ENCODE measurements at places on chromosomes 12 and 14.

GRCh38 chr14:52413729-52414408 lies 99.8 kb downstream of the PTGER2 start:
- peak; percentile 16 for DNase-seq

DNA sequence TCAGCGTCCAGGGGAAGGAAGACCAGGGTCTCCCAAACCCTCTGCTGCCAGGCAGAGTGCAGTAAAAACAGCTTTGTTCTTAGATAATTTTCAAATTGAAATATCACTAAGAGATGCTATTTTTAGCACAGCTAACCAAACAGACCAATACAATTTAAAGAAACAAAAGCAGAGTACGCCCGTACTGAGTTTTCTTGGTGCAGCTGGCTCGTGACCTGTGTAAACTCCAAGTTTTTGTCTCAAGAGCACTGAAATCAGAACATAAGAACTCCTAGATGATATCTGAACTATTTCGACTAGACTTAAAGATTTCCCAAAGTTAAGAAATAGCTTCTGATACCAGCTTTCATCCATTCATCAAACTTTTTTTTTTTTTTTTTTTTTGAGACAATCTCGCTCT lies 10.3 kb downstream of the ARF3 start:
- DNase-seq: no peak

DNA sequence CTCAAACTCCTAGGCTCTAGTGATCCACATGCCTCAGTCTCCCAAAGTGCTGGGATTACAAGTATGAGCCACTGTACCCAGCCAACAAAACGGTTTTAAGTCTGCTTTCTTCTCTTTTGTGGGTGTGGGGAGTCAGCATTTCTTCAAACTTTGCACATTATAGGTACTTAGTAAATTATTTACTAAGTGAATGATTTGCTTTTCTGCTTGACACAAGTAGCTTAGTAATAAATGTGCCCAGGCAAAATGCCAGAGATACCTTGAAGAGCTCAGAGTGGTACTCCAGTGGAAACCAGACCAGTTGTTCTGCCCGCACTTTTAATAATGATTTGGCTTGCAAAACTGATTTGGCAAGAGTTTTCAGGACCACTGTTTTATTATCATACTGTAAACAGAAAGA lies 15.0 kb downstream of the DEPDC4 start:
- DNase-seq: no peak

GRCh38 chr12:40963751-40964150 lies 224.4 kb upstream of the PDZRN4 start:
- no peak for DNase-seq

GRCh38 chr12:110307372-110307771 lies 26.3 kb downstream of the ATP2A2 start:
- DNase-seq: no peak

DNA sequence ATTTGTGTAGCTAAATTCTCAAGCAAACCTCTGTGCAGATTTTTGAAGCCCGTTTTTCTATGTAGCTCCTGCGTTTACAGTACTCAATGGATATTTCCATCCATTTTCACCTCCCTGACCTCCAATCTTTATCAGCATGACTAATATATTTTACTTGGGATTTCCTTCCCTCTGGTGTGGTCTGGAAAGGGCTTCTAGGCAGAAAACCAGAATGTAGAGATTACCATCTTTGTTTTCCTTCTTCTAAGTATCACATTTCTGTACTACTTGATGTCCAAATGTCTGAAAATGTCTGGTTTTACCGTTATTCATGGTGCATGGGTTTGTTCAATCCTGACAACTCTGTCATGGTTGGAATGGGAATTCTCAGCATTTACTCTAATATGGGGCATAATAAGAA lies 907.6 kb upstream of the FLRT2 start:
- DNase-seq: no peak

- no peak for DNase-seq
Observed at GRCh38 chr12:26401874-26402273, 206.5 kb downstream of the SSPN start.

GRCh38 chr14:101980700-101981099 lies 16.3 kb downstream of the DYNC1H1 start:
- DNase-seq: peak; percentile 53

DNA sequence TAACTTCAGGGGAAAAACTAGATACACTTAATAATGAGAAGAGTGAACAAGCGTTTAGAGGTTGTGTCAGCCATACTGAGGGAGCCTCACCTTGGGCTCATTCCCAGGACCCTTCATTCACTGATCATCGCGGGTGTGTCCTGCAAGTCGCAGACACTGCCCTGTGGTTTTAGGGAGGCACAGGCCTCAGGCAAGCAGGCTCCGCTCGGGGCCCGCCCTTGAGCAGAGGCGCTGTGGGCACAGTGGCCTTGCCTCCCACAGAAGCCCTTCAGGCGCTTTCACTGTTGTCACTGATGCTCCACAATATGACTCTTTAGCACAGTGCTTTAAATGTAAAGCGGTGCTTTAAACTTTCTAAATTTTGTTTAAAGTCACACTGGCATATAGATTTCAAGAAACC lies 67.4 kb downstream of the DDX51 start:
- DNase-seq: no peak

DNA sequence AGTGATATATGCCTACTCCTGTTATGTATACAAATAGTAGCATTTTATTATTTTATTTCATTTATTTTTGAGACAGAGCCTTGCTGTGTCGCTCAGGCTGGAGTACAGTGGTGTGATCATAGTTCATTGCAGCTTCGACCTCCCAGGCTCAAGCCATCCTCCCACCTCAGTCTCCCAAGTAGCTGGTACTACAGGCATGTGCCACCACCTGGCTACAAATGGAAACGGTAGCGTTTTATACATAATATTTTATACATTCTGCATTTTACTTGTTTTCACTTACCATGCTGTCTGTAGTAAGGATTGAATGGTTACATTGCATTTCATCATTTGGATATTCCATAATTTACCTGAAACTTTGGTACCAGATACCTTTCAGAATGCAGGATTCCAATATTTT lies 14.1 kb downstream of the C1R start:
- no peak for DNase-seq

- no peak for DNase-seq
Observed at GRCh38 chr12:55720894-55721444, 776 bp downstream of the RDH5 start.

DNA sequence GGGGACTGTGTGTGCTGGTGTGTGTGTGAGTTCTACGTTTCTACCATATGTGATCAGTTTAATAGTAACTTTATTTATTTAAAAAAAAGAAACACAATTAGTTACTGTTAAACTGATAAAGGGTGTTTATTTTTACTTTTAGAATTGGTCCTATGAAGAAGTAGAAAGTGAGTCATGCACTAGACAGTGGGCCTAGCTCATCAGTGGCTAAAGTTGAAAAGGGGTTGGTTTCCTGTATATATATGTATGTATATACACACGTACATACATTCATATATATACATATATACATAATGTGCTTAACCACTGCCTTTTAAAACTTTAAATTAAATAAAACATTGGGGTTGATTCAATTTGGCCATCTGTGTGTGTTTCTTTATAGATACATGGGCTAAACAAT lies 68.8 kb upstream of the TMEM263 start:
- no peak for DNase-seq

DNA sequence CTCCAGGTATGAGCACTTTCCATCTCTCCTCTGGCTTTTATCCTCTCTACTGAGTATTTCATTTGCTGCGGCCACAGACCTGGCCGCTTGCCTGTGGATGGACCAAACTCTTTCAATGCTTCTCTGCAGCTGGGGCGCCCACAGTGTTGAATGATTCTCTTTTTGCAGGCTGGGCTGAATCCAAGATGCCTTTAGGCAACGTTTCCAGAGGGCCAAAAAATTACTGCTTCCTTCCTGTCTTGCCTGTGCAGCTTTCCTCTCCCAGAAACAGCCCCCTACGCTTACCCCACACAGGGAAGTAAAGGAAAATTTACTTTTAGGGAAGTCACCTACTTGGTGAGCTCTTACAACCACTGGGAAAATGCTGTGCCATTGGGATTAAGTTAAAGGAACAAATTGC lies 55.6 kb upstream of the JDP2 start:
- no peak for DNase-seq

GRCh38 chr12:52828591-52829021 lies 5.5 kb downstream of the KRT79 start:
- no peak for DNase-seq

- no peak for DNase-seq
Observed at GRCh38 chr12:28242496-28243309, 52.4 kb downstream of the CCDC91 start.

- DNase-seq: no peak
Observed at GRCh38 chr12:104546575-104546974, 89.8 kb downstream of the CHST11 start.

DNA sequence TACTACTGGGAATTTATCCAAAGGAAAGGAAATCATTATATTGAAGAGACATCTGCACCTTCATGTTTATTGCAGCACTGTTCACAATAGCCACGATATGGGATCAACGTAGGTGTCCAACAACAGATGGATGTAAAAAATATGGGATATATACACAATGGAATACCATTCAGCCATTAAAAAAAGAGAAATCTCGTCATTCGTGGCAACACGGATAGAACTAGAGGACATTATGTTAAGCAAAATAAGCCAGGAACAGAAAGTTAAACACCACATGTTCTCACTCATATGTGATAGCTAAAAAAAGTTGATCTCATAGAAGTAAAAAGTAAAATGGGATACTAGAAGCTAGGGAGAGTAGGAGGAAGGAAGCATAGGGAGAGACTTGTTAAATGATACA lies 82.9 kb upstream of the CLMN start:
- DNase-seq: no peak

GRCh38 chr12:95733141-95733825 lies 57.3 kb downstream of the NTN4 start:
- no peak for DNase-seq

- DNase-seq: no peak
Observed at GRCh38 chr12:88638388-88638787, 58.1 kb upstream of the KITLG start.

- DNase-seq: no peak
Observed at GRCh38 chr12:75666939-75667334, 155.5 kb upstream of the KRR1 start.

DNA sequence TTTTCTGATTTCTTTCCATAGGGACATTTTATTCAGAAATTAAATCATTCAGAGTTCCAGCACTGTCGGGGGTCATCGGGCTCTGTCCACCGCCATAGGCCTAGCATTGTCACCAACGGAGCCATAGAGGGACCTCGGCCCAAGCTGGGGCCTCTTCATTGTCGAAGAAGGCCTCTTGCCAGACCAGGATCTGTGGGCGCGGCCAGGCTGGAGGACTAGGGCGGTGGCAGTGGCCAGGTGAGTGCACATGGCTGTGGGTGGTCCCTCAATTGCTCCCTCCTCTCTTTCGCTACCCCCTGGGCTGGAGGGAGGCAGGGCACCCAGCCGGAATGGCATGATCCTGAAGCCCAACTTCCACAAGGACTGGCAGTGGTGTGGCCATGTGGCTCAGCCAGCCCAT lies 10.6 kb upstream of the SPSB2 start:
- DNase-seq: no peak

DNA sequence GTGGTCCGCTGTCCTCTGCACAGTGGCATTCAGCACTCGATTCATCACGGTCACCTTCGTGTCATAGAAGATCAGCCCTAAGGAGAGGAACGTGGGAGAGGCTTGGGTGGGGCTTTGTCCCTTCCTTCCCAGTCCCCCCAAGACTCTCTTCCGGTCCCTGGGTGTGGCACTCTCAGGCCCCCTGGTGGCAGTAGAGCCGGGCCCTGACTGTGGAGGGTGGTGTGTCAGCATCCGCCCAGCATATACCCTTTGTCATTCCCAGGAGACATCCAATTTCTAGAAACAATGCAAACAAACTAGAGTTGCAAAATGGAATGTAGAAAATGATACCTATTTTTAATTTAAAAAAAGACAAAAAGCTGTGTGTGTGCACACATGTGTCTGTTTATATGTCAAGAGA lies 45.0 kb downstream of the TRAFD1 start:
- peak; percentile 62 for DNase-seq

DNA sequence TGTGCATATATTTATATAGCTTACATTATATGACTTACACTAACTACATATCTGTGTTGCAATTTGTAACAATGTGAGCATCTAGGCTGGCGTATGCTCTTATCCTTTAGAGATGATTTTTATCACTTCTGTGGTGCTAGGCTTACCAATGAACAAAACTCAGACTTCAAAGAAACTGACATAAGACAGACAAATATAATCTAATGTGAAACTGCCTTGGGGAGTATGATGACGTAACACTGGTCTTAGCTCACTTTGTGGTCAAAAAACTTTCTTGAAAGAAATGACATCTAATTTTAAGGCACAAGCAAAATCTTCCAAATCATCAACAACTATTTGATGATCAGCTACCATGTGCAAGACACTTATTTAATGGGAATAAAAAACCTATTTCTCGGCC lies 50.0 kb downstream of the SOX5 start:
- DNase-seq: no peak

DNA sequence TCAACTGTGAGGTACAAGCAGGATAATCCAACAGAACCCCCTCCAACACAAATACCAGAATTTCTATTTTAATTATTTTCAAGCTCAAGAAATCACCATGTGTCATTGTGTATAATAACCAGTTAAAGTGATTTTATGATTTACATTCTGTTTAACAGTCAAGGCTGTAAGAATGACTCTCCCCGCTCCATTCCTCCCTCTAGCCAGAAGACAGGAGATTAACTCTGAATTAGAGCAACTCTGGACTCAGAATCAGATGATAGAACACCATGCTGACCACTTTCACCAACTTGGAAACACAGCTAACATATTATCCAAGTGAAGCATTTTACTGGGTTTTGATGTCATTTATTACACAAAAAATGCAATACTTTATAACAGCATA lies 71.9 kb downstream of the ATP2B1 start:
- DNase-seq: no peak

DNA sequence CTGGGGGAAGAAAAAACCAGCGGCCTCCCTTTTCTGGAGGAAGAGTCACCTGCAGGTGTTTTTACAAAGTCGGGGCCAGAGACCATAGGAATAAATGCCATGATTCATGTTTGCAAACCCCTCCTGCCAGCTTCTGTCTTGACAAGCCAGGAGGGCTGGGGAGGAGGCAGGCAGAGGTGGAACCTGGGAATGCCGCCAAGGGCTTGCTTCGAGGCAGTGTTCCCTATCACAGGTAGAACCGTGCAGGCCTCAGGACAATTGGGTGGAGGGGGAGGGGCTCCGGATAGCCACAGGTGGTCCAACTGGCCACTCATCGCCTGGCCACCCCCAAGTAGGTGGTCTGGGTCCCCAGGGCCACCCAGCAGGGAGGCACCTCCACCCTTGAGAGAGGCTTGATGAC lies 14.2 kb upstream of the DLK1 start:
- DNase-seq: no peak

Data from GM10248 (cell line).